Nucleus accumbens (tissue), 56 donors: ENCODE measurements at places on chromosomes 6 and 20.

DNA sequence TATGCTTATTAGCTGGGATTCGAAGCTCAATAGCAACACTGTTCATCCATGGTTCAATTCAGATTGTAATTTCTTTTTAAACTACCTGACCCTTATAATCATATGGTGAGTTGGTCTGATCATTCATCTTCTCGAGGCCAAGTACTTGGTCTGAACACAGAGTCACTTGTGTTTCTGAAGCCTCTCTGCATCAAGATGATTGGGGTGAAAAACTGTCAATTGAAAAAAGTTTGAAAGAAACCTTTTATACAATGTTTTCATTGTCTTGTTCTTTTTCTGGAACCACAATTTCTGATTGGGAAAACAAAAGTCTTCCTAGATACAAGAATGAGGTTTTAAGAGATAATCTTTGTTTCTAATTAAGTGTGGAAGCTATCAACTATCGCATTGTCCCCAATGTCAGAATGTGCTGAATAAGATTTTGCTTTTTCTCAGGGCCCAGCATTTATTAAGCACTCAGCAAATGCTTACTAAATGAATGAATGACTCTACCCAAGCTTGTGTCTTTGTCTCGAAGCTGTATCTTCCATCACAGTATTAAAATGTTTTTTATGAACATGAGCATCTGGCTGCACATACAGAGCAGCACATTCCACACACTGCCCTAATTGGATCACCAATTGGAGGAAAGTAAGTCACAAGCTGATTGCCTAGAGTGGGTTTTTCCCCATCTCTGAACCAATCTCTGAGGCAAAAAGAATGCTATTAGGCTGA is 45.0 kb upstream of the MOXD1 start:
- no peak for DNase-seq

DNA sequence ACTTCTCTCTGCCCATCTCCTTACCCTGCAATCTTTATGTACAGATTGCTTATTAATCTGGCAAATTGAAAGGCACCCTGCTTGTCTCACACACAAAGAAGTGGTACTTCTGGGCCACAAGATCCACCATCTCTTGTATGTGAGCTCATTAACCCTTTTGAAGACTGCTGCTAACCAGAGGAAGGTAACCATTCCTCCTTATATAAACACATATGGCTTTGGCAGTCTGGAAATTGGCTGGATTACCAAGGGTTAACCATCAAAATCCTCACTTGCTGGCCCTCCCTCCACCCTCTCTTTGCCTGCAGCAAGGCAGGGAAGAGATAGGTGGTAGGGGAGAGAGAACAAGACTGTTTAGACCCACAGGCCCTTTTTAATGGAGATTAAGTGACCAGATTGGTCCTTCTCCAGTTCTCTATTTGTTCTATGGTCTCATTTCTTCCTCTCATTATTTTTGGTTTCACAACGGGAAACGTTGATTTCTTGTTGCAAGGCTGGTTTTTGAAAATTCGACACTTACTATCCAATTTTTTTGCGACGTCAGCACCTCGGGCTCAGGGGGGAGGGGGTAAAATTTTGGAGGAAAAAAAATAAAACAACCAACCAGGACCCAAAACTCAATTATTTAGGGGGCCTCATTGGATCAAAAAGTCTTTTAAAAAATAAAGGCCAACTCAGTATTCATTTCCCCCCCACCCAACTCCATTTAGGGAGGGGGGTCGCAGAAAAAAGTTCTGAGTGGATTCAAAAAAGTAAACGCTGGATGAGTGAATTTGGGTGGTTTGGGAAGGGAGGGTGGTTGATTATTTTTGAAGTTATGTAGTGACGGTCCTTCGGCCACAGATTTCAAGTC is 859 bp downstream of the PPP1R10 start:
- no peak for DNase-seq

DNA sequence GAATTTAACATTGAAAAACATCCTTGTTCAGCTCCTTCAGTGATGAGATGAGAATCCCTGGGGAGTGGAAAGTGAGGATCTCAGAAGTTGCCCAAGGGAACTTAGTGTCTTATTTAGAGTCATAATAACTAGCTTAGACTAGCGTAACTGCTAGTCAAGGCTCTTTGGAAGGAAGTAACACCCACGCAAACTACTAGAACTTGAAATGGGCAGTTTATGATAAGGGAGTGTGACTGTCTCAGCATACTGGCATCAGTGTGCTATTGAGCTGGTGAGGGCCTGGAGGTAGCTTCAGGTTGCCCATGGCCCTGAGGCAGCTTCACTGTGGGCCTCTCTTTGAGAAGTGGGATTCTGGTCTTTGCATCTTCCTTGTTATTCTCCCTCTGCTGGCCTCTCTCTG is 40.1 kb downstream of the SLX4IP start:
- DNase-seq: no peak

DNA sequence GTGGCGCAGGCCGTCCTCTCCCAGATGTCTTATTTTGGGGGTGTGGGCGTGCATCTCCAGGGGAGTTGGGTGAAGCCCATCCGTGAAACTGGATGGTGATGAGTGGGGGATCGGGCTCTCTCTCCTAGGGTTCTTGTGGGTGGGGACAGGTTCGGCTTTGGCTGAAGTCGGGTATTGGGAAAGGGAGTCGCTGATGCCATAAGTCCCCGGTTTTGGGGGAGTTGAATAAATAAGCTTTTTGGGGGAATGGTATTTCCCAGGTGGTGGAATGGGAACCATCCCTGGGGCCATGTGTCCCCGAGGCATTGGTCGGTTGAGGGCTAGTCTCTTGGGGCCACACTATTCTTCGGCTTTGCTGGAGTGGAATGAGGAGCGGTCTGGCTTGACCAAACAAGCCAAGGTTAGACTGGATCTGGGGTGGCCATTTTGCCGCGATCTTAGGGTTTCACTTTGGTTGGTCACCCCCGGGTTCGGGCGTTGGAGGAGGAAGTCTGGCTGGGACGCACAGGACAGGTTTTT is 481 bp downstream of the ZNF133 start:
- DNase-seq: no peak

- DNase-seq: no peak
These were observed 113.9 kb downstream of the WDR27 start for GRCh38 chr6:169587975-169588374.

DNA sequence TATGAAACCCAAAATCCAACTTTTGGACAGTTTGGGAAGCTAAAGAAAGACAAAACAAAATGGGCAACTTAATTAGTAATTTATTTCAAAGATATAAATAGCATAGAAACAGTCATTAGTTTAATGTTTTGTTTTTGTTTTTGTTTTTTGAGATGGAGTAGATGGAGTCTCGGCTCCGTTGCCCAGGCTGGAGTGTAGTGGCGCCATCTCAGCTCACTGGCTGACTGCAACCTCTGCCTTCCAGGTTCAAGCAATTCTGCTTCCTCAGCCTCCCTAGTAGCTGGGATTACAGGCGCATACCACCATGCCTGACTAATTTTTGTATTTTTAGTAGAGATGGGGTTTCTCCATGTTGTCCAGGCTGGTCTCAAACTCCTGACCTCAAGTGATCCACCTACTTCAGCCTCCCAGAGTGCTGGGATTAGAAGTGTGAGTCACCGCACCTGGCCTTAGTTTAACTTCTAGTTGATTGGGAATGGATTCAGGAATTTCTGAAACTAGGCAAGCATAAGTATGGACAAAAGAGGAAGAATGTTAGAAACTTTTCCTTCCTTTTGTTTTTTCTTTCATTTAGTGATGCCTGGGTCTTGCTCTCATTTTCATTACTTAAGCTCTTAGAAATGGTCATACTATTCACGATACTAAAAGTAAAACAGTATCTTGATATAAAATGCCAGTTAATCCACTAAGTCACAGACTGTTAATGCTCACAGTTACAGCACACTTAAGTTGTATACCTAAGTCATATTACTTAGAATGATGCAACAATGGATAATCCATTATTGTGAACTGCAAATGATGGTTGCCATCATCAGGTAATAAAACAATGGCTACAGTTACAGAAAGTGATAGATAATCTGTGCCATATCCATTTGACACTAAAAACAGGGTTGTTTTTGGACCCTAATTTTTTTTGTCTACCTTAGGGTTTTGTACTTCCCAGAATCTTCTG is 8.2 kb downstream of the SENP6 start:
- DNase-seq: no peak

DNA sequence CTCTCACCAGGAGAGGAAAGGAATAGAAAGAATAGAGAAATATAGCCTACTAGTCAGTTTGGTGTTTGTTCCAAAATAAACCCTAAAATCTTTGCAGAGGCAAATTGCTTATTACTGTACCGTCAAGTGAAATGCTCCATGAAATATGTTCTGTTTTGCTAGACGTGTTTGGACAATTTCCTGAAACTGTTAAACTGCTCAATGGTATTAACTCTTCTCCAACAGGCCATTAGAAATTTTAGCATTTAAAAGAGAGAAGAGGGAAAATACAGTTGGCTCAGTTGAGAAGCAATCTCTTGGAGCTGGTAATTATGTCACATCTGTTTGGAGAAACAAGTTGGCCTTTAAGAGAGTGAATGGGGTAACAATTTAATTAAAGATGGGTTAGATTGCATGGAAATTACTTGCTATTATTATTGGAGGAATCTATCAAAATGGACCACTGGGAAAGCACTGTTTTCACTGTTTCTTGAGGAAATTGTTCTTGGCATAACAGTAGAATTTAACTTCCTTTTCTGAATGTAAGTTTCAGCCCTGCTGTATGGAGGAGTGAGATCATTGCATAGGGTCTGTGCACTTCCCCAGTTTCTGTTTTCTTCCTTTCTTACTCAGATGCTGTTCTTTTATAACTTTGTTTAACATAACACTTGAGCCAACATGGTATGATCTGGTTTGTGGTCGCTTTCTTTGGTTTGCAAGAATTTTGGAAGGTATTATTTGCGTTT is 373.6 kb downstream of the PLCB1 start:
- no peak for DNase-seq

- DNase-seq: no peak
These were observed 77.2 kb downstream of the UTRN start for GRCh38 chr6:144362042-144363018.

DNA sequence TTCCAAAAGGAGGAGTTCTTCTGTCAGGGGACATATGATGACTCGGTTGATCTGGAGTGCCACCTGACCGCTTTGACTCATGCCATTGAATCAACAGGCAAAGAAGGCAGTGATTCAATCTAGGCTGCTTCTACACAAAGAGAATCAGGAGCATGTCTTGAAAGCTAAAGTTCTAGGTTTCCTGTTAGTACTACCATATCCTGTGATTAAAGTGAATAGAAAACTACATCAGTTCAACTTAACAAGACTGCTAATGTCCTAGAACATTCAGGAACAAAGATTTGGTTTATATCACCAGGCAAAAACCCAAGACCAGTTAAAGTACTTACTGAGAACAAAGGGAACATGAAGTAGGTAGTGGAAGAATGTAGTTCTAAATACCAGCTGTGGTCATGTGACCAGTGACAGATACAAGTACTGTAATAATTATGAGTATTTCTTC is 216.8 kb upstream of the SGK1 start:
- DNase-seq: no peak

GRCh38 chr6:81625216-81625615 is 127.3 kb downstream of the TENT5A start:
- DNase-seq: no peak

- no peak for DNase-seq
These were observed 264.1 kb upstream of the RIN2 start for GRCh38 chr20:19493794-19494495.

DNA sequence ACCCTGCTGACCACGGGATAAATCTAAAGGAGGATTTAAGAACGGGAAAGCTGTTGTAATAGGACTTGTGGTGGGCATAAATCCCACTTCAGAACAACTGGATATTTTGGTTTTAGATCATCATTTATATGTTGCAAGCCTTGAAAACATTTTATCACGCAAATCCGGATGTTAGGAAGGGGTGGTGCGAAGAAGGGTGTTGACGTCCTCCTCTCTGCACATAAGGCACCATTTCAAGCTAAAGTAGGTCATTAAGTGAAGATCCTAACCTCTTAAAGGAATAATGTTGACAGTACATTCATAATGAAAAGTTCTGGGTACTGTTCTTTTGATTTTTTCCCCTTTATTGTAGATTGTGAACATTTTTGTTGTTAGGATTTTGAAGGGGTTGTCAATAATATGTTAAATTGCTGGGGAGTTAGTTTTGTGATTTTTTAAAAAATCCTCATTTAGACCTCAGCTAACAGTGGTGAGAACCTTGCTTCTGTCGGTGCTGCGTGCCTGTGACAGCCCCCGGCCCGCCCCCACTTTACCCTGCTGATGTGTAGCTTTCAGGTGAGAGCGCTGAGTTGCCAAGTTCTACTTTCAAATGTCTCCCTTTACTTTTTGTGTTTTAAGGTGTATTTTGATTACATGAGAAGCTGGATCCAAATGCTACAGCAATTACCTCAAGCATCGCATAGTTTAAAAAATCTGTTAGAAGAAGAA is 88.8 kb downstream of the MAP3K4 start:
- DNase-seq: no peak

- DNase-seq: no peak
These were observed 148.4 kb downstream of the HIVEP2 start for GRCh38 chr6:142796571-142796970.

GRCh38 chr6:160040527-160041264 is 71.8 kb downstream of the IGF2R start:
- DNase-seq: no peak

DNA sequence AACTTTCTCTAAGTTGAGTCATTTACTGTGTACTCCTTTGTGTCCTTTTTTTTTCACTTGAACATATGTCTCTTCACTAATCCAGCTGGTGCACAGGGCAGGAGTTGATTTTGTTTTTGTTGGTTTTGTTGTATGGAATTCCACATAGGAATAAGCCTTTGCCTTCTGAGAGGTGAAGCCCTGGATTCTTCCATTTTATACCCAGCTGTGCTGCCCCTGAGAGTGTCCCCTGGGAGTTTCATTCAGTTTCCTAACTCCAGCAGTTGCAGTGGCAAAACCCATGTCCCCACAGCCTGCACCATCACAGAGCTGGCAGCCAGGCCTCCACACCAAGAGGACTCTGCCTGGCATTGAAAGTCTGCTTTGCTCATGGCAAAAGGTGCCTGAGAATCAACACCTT is 107.3 kb upstream of the SYNDIG1 start:
- DNase-seq: no peak

- DNase-seq: no peak
These were observed 14.4 kb downstream of the PTK7 start for GRCh38 chr6:43090559-43090956.

- DNase-seq: no peak
These were observed 150.8 kb downstream of the COL21A1 start for GRCh38 chr6:56096541-56096940.
